ENCODE measurements at places on chromosomes 13 and 19.

DNA sequence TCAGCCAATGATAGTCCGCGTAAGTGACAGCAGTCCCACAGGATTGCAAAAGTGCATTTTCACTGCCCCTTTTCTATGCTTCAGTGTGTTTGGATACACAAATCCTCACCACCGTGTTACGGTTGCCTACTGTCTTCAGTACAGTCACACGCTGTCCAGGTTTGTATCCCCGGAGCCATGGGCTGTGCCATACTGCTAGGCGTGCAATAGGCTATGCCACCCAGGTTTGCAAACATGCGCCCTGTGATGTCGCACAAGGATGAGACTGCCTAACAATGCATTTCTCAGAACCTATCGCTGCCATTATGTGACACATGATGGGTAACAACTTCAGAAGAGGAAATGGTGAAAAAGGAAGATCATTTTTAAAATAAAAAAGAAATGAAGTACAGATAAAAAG, 16.8 kb upstream of the ADPRHL1 start:
- no peak for DNase-seq

- DNase-seq, result no peak
Observed at GRCh38 chr19:41339936-41340335, 13.8 kb downstream of the TGFB1 start.

- no peak for DNase-seq
Observed at GRCh38 chr19:2214251-2214650, 21.9 kb downstream of the PLEKHJ1 start.

DNA sequence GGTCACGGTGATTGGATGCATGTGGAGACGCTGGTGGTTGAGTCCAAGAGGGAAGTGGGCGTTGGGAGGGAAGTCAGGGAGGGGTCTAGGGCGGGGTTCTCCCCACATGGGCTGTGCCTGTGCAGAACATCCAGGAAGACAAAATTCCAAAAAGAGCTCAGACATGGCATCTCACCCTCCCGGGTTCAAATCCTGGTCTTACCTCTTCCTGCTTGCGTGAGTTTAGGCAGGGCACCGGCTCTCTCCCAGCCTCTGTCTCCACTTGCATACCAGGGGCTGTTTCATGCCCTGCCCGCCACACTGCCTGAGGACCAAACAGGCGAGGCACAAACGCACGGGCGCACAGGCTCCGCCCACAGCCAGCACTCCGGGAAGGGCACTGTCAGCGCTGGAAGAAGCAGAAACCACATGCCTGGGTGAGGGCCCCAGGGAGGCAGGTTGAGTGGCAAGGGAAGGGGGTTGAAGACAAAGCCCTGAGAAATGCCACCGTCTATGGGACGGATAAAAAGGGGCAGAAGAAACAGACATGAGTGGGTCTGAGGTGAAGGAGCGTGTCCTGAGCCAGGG, 123.6 kb upstream of the SOX1 start:
- no peak for DNase-seq

DNA sequence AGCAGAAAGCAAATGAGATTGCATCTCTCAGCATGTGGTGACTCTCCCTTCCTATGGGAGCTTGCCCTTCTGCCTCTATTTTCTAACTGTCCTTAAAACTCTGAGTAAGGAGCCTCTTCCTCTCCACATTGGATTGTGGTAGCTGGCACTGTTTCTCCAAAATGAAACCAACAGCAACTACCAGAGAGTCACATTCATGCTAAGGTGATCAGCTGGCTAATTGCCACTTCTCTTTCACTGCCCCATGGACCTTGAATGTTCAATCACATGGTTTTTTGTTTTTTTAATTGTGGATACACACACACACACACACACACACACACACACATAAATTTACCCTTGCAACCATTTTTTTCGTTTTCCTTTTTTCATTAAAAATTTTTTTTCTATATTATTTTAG, 154.7 kb upstream of the TSC22D1 start:
- DNase-seq, result no peak

DNA sequence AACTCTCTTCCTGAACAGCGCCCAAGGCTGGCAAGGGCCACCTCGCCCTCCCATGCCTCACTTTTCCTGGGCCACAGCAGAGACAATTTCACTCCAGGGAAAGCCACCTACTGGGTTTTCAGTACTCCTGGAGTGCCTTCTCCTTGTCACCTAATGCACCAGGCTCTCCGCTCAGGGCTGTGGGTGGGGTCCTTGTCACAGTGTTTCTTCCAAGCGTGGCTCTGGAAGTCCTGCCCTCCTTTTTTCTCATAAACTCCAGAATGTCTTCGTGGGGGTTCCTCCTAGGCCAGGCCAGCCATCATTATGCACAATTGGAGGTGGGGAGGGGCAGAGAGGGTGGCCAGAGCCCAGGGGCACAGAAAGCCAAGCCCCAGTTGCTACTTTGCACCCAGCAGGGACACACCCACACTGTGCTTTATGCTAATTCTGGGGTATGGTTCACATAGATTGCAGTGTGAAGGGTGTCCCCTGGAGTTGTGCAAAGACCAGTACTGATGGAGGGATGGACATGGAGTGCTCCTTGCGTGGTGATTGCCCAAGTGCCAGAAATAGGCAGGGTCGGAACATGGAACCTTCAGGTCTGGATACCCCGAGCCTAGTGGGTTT, 78.8 kb downstream of the CHST8 start:
- no peak for DNase-seq

- DNase-seq, result no peak
Observed at GRCh38 chr13:97464561-97464960, 30.6 kb downstream of the RAP2A start.

GRCh38 chr13:45787346-45787745, 64.2 kb downstream of the SIAH3 start:
- no peak for DNase-seq

DNA sequence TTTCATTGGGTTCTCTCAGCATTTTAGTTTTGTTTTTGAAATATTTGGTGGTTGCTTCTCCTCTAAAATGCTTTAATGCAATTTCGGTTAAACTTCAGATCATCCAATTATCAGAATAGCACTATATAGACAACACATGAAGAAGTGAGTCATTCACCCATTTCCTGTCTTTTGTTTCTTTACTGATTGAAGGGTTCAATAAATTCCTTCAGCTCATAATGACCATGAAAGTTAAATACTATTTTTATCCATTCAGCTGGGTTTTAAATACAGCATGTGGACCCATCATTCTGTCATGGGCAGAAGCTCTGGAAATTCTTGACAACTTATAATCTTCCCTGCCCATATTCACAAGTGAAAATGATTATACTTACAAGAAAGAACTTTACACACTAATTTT, 187.2 kb downstream of the ITGBL1 start:
- DNase-seq, result no peak

GRCh38 chr13:110696776-110697175, 9.1 kb downstream of the CARS2 start:
- no peak for DNase-seq

GRCh38 chr19:1089126-1089771, 5.9 kb downstream of the POLR2E start:
- DNase-seq, result no peak

DNA sequence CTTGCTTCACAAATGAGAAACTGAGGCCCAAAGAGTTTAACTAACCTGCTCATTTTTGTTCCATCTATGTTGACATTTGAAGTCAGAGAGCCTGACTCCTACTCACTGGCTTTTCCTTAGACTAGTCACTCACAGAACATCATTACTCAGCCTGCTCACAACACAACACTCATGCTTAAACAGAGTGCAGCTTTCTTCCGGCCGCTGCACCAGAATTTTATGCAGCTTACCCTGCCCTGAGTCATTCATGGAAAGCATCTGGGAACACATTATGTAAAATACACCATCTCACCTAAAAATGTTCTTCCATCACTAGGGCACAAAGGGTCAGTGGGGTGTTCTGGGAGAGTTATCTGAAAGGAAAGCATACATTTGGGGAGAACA, 303.4 kb downstream of the SPRY2 start:
- DNase-seq, result no peak

- no peak for DNase-seq
Observed at GRCh38 chr13:27549406-27549981, 70.8 kb downstream of the LNX2 start.

All from activated CD4-positive, alpha-beta T cell treated with anti-CD3 and anti-CD28 coated beads, Interleukin-2, amount 50 U/mL, for 1 hour (primary cell).